Endothelial cell of umbilical vein (primary cell): ENCODE measurements at places on chromosomes 3 and 15. TPM values are rescaled to one million over a fixed set of nuclear protein-coding genes. Genes with fewer than 3 reads are reported as not detected.

GRCh38 chr15:95017666-95018328 is 786.4 kb downstream of the MCTP2 start:
- peak overlapping the region; percentile 17 for H3K4me3 ChIP-seq
- DNase-seq = peak; percentile 87
- H3K4me1 ChIP-seq = peaks cover 39% of the 10 kb centered on the region

Gene TTLL13
- not detected in 2 replicates for total RNA-seq

DNA sequence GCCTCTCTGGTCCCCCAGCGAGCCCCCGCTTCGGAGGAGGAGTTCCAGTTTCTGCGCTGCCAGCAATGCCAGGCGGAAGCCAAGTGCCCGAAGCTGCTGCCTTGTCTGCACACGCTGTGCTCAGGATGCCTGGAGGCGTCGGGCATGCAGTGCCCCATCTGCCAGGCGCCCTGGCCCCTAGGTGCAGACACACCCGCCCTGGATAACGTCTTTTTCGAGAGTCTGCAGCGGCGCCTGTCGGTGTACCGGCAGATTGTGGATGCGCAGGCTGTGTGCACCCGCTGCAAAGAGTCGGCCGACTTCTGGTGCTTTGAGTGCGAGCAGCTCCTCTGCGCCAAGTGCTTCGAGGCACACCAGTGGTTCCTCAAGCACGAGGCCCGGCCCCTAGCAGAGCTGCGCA is 3.5 kb downstream of the PML start:
- H3K27ac ChIP-seq = no peak overlapping the region
- H3K36me3 ChIP-seq = peaks cover 5% of the 10 kb centered on the region
- no peaks in the 10 kb centered on the region for H3K27me3 ChIP-seq
- peaks cover 20% of the 10 kb centered on the region for H3K4me1 ChIP-seq
- DNase-seq = no peak

Gene FANCD2OS
- total RNA-seq = not detected in 2 replicates

DNA sequence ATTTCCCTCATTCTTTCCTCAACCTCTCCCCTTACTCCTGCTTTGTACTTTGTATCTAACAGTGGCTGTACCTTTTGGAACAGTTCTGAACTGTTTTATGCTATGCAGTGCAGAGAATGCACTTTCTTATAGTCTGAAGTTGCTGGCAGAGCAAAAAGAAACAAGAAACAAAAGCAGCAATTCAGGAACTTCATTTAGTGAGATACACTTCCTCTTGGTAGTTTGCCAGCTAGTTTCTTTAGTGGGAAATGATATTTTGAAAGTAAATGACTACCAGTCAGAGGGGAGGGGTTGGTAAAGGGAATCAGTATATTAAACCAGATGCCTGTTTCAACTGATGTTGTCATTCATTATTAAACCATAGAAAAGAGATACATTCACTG is 55.0 kb upstream of the CHD2 start:
- H3K36me3 ChIP-seq = no peaks in the 10 kb centered on the region
- H3K27ac ChIP-seq = no peak overlapping the region
- no peak overlapping the region for H3K4me3 ChIP-seq
- H3K27me3 ChIP-seq = peaks cover 54% of the 10 kb centered on the region
- DNase-seq = peak; percentile 81

Gene UBXN7
- 55.1 and 57.0 TPM in 2 replicates for total RNA-seq

DNA sequence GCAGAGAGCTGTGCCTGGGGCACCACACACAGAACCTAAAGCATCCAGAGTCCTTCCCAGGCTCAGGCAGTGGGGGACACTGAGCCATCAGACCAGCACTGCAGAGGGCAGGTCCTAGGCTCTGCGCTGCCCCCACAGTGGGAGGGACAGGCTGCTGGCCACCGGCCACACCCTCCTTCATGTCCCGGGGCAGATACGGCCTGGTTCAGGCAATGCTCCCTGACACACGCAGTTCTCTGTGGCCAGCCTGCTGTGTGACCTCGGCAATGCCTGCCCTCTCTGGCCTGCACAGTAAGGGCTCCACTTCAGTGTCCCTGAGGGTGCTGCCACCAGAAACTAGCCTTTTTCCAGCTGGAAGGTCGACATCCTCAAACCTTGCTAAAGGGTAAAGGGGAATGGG is 12.4 kb downstream of the LINGO1 start:
- H3K4me3 ChIP-seq = no peak overlapping the region
- no peak overlapping the region for H3K27ac ChIP-seq
- no peaks in the 10 kb centered on the region for H3K4me1 ChIP-seq
- DNase-seq = no peak
- H3K27me3 ChIP-seq = no peaks in the 10 kb centered on the region

- H3K4me1 ChIP-seq = peaks cover 4% of the 10 kb centered on the region
- H3K27me3 ChIP-seq = peaks cover 44% of the 10 kb centered on the region
- no peaks in the 10 kb centered on the region for H3K36me3 ChIP-seq
- no peak overlapping the region for H3K27ac ChIP-seq
- H3K4me3 ChIP-seq = no peak overlapping the region
Measured at GRCh38 chr3:53495146-53495519, 722 bp downstream of the CACNA1D start.

Gene IL17RD
- 0.93 and 0.97 TPM in 2 replicates for total RNA-seq

DNA sequence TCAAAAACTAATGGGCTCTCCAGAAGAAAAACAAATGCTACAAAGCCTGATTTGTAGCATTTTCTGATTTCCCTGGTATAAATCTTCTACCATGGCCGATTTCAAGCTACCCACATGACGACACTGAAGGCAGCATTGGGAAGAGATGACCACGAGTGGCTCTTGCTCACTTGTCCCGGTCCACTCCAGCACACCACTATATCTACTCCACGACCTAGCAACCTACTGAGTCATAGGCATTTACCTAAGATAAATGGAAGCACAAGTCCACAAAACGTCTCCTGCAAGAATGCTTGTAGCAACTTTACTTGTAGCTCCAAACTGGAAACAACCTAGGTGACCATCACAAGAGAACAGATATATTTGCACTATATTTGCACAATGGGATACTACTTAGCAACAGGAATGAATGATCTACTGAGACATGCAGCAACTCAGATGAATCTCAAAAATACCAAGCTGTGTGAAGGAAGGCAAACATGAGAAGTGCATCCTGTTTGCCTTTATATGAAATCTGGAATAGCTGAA is 60.8 kb upstream of the HES1 start:
- H3K27me3 ChIP-seq = no peaks in the 10 kb centered on the region
- peaks cover 7% of the 10 kb centered on the region for H3K4me1 ChIP-seq
- no peaks in the 10 kb centered on the region for H3K36me3 ChIP-seq
- no peak overlapping the region for H3K4me3 ChIP-seq

Gene SAMD7
- total RNA-seq = not detected in 2 replicates

Gene ST8SIA2
- total RNA-seq = 0.35 TPM in 1 of 2 replicates, not detected in the other

- H3K36me3 ChIP-seq = no peaks in the 10 kb centered on the region
- no peaks in the 10 kb centered on the region for H3K4me1 ChIP-seq
- DNase-seq = no peak
- H3K27me3 ChIP-seq = no peaks in the 10 kb centered on the region
Measured at GRCh38 chr15:71162309-71162708, 47.0 kb downstream of the THSD4 start.

DNA sequence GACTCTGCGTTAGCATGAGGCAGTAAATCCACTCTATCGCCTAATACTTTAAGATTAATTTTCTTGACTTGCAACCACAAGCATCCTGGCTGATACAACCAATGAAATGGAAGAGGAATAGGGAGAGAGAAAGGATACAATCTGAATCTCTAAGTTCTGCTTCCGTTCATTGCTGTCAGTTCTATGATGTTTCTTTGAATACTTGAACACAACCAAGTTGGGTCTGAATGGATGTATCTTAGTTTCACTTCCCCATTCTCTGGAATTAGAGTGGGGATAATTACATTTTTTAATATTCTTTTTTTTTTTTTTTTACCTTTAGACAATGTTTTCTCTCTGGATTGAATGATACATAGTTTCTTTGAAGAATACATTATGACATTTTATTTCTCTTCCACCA is 22.9 kb downstream of the PDE8A start:
- H3K4me1 ChIP-seq = peaks cover 12% of the 10 kb centered on the region
- no peak overlapping the region for H3K27ac ChIP-seq
- H3K27me3 ChIP-seq = no peaks in the 10 kb centered on the region

GRCh38 chr15:64247906-64248541 is 85.2 kb upstream of the PPIB start:
- peaks cover 15% of the 10 kb centered on the region for H3K4me1 ChIP-seq
- H3K27me3 ChIP-seq = no peaks in the 10 kb centered on the region
- H3K36me3 ChIP-seq = no peaks in the 10 kb centered on the region
- no peak overlapping the region for H3K4me3 ChIP-seq
- H3K27ac ChIP-seq = peak overlapping the region; percentile 91

DNA sequence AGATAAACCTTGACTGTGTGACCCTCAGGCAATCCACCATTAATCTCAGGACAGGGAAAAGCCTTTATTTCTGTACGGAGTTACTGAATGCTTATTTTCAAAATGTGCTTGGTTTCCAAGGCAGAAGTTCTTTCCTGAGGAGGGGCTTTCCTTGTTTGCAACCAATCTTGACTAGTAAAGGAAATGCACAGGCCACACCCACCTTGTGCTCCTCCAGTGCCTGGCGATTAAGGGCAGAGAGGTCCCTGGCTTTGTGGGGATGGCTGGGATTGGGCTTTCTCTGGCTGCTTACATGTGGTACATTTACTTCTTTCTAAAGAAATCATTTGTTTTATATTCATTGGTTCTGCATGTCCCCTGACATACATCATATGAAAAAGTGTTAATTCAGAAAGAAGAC is 47.8 kb downstream of the ZNF621 start:
- H3K4me1 ChIP-seq = no peaks in the 10 kb centered on the region
- peaks cover 2% of the 10 kb centered on the region for H3K27me3 ChIP-seq
- no peak overlapping the region for H3K27ac ChIP-seq
- no peaks in the 10 kb centered on the region for H3K36me3 ChIP-seq
- DNase-seq = no peak

Gene TCAIM
- total RNA-seq = 18.2 and 19.6 TPM in 2 replicates

GRCh38 chr15:42289166-42289565 is 15.9 kb upstream of the TMEM87A start:
- no peaks in the 10 kb centered on the region for H3K27me3 ChIP-seq
- DNase-seq = no peak
- H3K27ac ChIP-seq = no peak overlapping the region
